Fibroblast of the aortic adventitia (primary cell): ENCODE measurements at places on chromosomes 13 and 19. TPM values are rescaled to one million over a fixed set of nuclear protein-coding genes. Genes with fewer than 3 reads are reported as not detected.

FCER2 gene
- total RNA-seq = not detected in 2 replicates

DNA sequence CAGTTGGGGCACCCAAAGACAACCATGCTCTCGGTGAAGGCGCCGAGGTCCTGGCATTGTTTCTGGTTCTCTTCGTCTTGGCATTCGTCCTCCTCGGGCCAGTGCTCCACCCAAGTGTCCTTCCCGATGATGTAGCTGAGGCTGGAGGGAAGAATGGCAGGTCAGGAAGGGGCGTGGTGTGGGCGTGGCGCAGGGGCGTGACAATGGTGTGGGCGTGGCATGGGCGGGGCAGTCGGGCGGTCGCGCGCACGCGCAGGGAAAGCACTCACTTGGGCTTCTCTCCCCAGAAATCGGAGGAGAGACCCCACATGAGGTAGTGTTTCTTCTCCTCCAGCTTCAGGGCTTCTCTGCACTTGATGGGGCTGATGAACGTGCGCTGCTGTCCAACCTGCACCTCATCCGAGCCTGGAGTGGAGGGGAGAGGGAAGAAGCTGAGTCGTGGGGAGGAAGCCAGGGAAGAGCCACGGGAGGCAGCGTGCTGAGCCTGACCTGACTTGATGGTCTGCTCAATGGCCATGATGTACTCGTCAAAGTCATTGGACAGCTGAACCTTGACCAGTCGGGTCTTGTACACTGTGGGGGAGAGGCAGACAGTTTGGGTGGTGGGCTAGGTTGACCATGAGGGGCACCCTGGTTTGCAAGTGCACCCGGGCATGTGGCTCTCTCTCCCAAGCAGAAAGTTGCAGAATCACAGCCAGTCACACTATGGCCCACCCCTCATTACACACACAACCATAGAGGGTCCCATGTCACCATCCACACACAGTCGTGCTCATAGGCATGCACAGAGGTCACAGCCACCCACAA is 8.1 kb upstream of the TNFSF14 start:
- no peak for DNase-seq

ZNF57 gene
- total RNA-seq = 3.4 and 4.8 TPM in 2 replicates

PRSS57 gene
- not detected in 2 replicates for total RNA-seq

GRCh38 chr13:51423766-51424165 is 29.1 kb downstream of the INTS6 start:
- DNase-seq = no peak

DNA sequence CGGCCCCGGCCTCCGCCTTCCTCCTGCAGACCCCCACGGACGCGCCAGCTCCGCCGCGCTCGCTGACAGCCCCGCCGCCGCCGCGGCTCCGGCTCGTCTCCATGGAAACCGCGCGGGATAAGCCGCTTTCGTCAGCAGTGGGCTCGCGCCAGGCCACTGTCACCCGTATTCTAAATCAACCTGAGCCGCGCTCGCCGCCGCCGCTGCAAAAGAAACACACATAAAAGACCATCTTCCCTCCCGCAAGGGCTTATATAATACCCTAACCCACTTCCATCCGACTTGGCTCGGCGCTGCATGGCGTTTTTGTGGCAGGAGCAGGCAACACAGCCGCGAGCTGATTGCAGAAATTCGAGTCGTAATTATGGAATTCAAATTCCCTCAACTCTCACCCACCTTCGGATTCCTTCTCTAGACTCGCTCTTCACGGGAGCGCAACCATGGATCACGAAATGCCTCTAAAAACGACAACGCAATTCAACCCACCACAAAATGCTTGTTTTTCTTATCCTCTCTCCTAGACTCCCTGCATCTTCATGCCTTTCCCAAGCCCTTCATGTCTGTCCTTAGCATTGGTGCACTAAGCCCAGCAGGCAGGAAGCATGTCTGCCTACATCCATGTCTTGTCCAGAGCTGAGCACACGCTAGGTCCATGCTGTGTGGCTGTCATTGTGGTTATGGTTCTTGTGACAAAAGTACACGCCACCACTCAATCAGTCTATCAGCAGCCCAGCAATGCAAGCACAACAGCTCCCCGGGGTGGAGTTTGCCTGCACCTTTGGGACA is at the start of gene AMER2:
Gene AMER2, minus strand, starts transcription at position 772 of the 786 bp plus-strand sequence. Its CDS starts 669 bp downstream, at position 103.
- peak; percentile 4 for DNase-seq

DNA sequence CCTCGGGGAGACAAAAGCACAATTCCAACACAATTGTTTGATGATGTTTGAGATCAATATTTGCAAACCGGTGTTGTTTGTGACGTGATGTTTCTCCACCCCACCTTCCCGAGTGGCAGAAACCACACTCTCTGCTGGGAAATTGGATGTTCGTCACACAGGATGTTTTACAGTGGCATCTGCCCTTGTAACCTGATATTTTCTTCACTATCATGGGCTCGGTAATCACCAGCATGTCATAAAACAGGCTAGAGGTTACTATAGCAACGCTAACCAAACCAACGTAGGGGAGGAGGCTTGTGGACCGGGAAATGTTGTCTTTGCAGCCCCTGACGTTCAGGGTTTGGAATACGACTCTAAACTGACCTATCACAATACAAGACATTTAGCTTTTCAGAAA is 454.5 kb downstream of the IRS2 start:
- peak; percentile 2 for DNase-seq

FFAR1 gene
- not detected in 2 replicates for total RNA-seq
